ENCODE measurements at places on chromosomes 6 and 20.

- DNase-seq: peak; percentile 29
These were observed 23.1 kb upstream of the MROH8 start for GRCh38 chr20:37202267-37202943.

DNA sequence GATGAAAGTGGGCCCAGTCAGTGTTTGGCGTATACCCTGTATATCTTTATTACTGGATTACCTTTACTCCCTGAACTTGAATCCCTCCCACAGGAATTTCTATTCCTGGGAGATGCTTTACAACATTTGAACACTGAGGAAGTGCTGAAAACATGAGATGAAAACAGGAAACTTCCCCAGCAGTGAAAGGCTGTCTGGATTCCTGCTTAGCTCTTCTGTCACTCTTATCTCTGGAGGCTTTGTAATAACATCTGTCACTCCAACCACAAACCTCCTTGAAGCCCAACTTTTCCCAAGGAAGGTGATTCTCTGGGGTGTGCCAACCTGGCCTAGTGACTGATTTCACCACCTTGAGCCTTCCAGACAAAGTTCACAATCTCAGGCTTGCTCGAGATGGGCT, 264.5 kb upstream of the BMP2 start:
- DNase-seq: no peak

DNA sequence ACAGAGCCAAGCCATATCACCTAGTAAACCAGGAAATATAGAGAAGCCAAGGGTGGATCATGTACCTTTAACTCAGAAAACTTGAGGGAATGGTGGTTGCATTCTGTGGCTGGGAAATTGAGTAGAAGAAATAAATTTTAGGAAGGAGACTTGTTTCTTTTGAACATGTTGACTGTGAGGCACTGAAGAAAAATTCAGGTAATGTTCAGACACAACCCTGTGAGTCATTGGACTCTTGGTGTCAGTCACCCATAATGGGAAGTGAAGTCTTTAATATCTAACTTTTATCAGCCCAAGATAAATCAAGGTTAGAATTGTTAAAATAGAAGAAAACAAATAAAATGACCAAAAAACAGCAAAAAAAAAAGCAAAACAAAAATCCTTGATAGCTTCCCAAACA, 98.8 kb upstream of the GRIK2 start:
- DNase-seq: no peak

DNA sequence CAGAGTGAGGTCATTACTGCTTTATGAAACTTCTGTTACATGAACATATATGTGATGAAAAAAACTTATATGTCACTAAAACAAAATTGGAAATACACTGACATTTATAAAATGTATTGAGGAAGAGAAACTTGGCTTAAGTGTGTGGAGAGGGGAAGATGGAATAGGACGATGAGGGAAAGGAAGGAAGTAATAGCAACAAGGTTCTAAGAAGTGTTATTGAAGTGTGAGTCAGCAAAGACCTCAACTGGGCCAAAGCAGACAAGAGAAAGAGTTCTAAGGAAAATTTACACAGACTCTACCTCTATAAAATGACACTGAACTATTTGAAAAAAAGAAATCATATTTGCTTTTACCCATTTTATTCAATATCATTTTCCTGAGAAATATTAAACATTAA, 38.3 kb downstream of the SNX3 start:
- no peak for DNase-seq

DNA sequence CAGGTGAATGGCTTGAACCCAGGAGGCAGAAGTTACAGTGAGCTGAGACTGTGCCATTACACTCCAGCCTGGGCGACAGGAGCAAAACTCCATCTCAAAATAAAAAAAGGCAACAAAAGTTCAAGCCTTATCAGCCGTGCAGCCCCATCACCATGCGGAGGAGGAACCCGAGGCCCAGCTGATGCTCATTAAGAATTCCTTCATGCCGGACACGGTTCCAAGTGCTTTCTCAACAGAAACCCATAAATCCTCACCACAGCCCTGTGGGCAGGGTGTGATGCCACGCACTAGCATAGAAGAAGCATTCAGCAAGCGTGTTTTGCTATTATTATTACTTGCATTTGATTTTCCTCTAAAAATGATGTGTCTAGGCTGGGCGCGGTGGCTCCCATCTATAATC, 56.3 kb downstream of the PREX1 start:
- no peak for DNase-seq

- no peak for DNase-seq
These were observed 90.9 kb upstream of the HDDC2 start for GRCh38 chr6:125392682-125393081.

DNA sequence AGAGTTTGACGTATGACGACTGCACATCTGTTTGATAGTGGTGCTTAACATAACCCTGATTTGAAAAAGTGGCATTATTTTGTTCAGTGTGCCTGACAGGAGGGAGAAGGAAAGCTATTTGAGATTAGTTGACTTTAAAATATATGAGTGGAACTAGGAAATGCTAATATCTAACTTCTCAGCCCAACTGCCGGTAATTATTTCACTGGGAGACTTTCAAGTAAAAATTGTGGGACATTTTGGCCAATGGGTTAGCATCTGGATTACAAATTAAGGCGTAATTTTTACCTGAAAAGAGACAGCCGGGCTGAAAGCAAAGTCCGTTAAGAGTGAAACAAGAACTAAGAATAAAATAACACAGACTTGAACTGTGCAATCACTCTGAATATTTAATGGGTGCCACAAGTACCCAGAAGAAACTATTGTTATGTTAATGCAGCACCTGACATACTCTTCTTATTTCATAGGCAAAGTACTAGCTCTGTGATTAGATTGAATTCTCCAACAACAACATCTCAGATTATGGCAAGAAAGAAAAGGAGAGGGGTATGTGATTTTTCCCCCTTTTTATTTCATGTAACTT, 2.0 kb downstream of the HEY2 start:
- DNase-seq: no peak

DNA sequence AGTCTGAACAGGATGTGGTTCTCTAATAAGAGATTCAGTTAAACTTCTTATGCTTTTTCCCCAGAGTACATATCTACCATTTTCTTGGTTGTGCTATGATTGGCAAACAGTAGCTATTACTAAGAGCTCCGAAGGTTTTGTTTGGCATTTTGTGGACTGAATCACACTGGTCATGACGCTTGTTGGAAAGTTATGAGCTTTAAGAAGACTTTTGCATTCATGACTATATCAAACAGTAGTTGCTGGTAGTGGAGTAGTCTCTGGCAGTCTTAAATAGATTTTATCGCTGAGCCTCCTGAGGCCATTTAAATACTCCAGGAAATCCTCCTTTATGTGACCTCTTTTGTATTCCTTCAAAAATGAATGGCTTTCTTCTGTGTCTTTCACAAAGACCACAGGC, 40.8 kb downstream of the CCDC170 start:
- DNase-seq: no peak

- peak; percentile 22 for DNase-seq
These were observed 714.1 kb downstream of the DHX35 start for GRCh38 chr20:39676241-39676640.

- DNase-seq: no peak
These were observed 112.8 kb upstream of the JARID2 start for GRCh38 chr6:15132854-15133670.

- DNase-seq: no peak
These were observed 191.3 kb upstream of the PROKR2 start for GRCh38 chr20:5508044-5508443.

GRCh38 chr20:2103461-2104153, 2.0 kb downstream of the STK35 start:
- peak; percentile 20 for DNase-seq

- peak; percentile 42 for DNase-seq
These were observed 174.1 kb downstream of the BMP7 start for GRCh38 chr20:57092112-57092899.

GRCh38 chr6:41222045-41222444, 6.1 kb upstream of the TREML4 start:
- DNase-seq: no peak

DNA sequence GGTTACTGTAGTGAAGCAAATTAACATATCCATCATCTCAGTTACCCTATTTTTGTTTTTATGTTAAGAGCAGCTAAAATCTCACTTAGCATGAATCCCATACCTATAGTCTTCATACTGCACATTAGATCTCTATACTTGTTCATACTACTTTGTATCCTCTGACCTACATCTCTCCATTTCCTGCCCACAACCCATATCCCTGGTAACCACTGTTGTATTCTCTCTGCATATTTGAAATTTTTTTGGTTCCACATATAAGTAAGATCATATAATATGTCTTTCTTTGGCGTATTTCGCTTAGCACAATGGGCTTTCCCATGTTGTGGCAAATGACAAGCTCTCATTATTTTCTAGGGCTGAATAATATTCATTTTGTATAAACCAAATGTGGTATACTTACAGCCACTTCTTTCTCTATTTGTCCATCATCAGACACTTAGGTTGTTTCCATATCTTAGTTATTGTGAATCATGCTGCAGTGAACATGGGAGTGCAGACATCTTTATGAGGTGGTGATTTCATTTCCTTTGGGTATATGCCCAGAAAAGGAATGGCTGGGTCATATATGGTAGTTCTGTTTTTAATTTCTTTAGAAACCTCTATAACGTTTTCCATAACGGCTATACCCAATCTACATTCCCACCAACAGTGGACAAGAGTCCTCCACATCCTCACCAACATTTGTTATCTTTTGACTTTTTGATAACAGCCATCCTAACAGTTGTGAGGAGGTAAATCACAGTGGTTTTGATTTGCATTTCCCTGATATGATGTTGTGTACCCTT, 39.8 kb downstream of the BACH2 start:
- no peak for DNase-seq

DNA sequence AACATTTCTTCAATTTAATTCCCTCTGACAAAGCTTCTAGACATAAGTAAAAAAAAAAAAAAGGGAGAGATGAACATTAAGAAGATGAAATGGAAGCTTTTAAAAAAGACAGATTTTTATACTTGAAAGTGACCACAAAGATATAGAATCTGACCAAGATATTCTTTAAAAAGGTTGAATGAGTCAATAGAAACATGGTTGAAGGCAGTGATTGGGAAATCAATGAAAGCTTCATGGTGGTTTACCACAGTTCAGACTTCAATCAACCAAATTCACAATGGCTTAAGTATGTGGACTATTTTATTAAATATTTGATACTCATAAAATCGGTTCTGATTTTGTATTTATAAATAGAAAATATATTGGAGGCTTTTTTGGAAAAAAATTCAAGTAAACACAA, 248.4 kb upstream of the HSF2 start:
- no peak for DNase-seq

DNA sequence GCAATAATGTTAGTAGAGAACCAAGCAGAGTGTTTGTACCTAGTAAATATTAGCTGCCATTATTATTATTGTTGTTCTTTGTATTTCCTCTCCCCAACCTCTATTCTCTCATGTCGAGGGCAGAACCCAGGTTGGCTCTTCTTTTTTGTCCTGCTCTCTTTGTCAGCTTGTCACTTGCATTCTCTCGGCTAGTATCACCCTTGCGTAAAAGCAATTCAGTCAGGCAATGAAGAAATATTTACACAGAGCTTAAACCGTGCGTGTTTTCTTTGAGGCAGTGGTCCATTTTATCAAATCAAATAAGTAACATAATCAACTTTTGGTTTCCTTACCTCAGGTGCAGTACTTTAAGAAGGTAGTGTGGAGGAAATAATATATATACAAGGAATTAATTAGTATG, 83.9 kb downstream of the TULP4 start:
- no peak for DNase-seq

GRCh38 chr6:2222275-2222842, 23.0 kb downstream of the GMDS start:
- DNase-seq: no peak

DNA sequence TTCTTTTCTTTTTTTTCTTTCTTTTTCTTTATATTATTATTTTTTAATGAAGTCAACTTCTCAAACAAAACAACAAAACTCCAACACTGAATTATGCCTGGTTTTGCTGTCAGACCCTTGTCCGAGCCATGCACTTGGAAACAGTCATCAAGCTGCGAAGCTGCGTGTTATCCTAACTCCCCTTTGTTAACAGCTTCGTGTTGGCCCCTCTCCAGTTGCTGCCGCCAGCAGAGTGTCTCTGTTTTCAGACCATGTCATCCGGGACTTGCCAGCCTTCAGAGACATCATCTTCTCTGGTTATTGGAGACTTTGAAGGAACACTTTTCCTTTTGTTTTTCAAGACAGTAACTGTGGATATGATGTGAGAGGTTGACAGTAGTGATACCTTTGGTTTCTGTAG, 83.1 kb downstream of the TRMT11 start:
- no peak for DNase-seq

- DNase-seq: no peak
These were observed 85.3 kb upstream of the TIAM2 start for GRCh38 chr6:154909821-154910220.

DNA sequence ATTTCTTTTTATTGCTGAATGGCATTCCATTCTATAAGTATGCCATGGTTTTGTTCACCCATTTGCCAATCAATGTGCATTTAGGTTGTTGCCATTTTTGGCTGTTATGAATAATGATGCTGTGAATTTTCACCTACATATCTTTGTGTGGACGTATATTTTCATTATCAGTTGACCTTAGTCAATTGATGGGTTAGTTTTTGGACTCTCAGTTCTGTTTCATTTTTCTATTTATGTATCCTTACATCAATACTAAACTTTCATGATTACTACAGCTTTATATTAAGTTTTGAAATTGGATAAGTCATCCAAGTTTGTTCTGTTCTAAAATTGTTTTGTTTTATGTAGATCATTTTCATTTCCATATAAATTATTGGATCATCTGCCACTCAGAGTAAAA, 261.9 kb upstream of the CNR1 start:
- DNase-seq: no peak

- DNase-seq: no peak
These were observed 7.9 kb upstream of the ENTPD6 start for GRCh38 chr20:25187635-25188034.

GRCh38 chr20:35121186-35121585, 25.9 kb downstream of the EDEM2 start:
- no peak for DNase-seq

DNA sequence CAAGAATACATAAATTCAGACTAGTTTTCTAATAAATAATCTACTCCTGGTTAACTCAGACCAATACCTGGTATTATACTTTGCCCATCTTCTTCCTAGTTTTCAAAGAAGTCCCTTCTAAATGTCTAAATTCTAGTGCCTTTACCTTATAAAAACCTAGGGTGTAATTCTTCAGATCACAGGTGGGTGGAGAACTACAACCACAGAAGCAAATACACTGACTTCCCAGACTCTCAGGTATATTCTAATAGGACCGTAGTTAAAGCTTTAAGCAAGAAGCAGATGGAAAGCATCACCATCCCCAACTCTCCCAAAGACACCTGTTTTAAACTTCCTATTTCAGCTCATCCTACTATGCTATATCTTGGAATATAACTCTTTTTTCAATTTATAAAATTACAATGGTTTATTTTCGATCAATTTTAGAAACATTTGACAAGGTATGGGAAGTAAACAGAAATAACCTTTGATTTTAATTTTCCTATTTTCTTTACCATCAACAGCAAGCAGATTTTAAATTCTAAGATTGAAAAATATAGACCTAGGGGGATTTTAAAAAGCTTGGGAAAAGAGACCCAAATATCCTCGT, 15.8 kb downstream of the MAN1A1 start:
- no peak for DNase-seq
